ENCODE measurements at places on chromosomes 13 and 19.
A peak's percentile ranks its signal among the peaks of the same experiment; 100 is the strongest.

GRCh38 chr19:45103156-45103507 is 10.2 kb downstream of the PPP1R37 start:
- peak; percentile 61 for DNase-seq

DNA sequence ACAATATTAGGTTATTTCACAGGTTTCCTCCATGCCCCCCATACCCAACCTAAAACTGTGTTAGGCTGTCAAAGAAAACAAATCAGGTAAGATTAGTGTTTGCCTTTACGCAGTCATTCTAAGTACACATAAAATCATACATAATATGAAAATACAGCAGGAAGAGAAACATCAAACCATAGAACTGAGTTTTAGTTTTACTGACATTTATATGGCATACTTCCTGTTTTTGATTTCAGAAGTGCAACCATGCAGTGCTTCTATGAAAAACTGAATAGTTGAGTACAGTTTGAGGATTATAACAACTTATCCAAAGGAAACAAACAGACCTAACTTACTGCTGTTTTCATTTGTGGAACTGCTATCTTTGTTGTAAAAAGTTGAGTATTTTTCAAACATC is 91.3 kb downstream of the KCNRG start:
- no peak for DNase-seq

- no peak for DNase-seq
Measured at GRCh38 chr19:38741670-38742069, 2.6 kb downstream of the CAPN12 start.

- DNase-seq: no peak
Measured at GRCh38 chr13:55816976-55817601, 1323.6 kb upstream of the PRR20A start.

- DNase-seq: peak; percentile 90
Measured at GRCh38 chr19:48858984-48859710, 9.3 kb downstream of the PLEKHA4 start.

- DNase-seq: no peak
Measured at GRCh38 chr13:75263741-75264407, 218.1 kb downstream of the TBC1D4 start.

GRCh38 chr19:290372-291005 is 714 bp downstream of the PLPP2 start:
- peak; percentile 45 for DNase-seq

DNA sequence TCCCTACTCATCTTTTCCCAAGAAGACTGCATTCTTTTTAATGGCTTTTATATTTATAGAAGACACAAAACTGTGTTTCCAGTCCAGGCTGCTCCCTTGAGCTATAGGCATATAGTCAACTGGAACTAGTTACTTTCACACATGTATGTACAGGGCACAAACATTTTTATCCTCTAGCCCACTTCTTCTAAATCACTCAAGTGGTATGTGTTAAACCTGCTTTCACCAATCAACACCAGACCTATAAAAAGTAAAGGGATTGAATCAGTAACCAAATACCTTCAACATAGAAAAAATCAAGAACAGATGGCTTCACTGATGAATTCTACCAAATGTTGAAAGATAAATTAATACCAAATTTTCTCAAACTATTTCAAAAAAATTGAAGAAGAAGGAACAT is 584.2 kb upstream of the SLITRK1 start:
- DNase-seq: no peak

- no peak for DNase-seq
Measured at GRCh38 chr13:31538067-31539042, 201.0 kb upstream of the RXFP2 start.

- no peak for DNase-seq
Measured at GRCh38 chr13:34623331-34623730, 318.7 kb upstream of the NBEA start.

DNA sequence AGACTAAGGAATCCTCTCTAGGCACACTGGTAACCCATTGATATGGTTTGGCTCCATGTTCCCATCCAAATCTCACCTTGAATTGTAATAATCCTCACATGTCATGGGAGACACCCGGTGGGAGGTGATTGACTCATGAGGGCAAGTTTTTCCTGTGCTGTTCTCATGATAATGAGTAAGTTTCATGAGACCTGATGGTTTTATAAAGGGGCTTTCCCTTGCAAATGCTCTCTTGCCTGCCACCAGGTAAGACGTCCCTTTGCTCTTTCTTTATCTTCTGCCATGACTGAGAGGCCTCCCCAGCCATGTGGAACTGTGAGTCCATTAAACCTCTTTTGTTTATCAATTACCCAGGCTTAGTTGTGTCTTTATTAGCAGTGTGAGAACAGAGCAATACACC is 81.4 kb upstream of the GPC6 start:
- no peak for DNase-seq

DNA sequence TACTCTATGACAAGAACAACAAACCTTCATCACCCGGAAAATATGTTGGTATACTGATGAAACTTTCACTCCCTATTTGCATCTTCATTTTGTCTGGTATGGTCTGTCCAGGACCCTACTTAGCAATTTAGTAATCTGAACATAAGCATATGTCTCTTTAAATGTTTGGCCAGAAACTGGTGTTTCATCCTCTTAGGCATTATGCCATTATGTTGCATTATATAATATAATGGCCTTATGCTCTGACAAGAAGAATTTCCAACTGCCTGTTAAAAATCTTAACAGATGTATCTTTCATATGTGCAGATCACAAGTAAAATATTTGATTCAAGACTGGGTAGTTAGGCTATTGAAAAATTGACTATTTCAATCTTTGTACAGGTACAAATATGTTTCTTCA is 610.6 kb upstream of the PRR20A start:
- DNase-seq: no peak

DNA sequence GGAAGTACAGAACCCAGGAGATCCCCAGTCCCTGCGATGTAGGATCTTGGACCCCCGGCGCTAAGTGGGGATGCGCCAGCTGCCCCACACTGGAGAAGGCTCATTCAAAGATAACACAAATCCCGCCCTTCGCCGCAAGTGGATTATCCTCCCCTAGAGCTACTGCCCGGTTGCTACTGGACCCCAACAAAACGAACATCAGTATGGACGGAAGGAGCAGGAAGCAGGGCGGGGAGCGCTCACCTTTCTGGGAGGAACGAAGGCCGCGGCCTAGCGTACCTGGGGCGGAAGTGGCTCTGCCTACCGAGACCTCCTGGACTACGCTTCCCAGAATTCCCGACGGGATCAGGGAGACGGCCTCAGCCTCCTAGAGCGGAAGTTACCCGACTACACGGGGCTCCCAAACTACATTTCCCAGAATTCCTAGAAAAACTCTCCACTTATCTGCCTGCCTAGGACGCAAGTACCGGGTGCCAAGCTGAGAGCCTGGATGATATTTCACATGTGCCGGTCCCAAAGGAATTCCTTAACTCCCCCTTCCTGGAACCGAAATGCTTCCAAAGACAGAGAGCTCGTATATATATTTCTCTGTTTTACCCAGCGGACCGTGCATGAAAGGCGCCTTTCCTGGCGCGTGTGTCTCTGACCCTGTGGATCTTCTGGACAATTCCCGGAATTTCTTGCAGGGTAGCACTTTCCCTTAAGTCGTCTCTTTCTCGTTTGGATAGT is at the start of gene ZNF112:
ZNF112 (minus strand) TSS at position 298 of the 729 bp plus-strand sequence. CDS start 16,141 bp downstream, outside the sequence.
- DNase-seq: peak; percentile 4

DNA sequence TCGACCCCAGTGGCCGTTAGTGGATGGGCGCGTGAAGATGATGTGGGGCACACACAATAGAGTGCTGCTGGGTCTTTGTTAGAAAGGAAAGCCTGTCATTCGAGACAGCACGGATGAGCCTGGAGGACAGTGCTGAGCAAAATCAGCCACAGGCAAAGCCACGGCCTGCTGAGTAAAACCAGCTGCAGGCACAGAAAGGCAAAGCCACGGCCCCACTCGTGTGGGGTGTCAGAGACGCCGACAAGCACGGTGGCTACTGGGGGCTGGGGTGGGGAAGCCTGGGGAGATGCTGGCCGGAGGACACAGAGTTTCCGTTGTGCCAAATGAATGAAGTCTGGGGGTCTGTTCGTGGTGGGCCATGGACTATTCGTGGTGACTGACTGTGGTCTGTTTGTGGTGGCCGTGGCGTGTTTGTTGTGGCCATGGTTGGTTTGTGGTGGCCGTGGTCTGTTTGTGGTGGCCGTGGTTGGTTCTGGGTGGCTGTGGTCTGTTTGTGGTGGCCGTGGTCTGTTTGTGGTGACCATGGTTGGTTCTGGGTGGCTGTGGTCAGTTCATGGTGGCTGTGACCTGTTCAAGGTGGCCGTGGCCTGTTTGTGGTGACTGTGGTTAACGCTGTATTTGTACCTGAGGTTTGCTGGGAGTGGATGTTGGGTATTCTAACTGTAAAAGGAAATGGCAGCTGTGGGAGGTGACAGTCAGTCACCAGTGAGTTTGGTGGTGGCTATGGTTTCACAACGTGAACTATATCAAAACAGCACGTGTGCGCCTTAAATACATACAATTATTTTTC is 36.3 kb downstream of the MCF2L start:
- DNase-seq: no peak

GRCh38 chr13:34464011-34464410 is 478.1 kb upstream of the NBEA start:
- DNase-seq: no peak

GRCh38 chr19:51421229-51422052 is 4.0 kb upstream of the SIGLEC10 start:
- no peak for DNase-seq

- no peak for DNase-seq
Measured at GRCh38 chr13:83423381-83423780, 458.9 kb downstream of the SLITRK1 start.

DNA sequence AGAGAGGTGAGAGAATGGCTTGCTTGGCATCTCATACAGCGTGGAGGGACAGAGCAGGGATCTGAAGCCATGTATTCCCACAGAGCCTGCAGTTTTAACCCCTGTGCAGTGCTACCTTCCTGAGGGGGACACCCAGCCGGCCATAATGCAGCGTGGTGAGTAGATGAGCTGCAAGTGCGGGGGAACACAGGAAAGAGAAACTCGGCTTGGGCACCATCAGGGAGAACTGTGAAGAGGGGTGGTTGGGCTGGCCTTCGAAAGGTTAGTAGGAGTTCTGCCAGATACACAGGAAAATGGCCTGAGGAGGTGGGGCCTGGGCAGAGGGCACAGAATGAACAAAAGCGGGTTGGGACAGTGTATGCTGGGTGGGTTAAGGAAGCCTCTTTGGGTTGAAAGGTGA is 88.3 kb downstream of the SIPA1L3 start:
- DNase-seq: no peak

- DNase-seq: no peak
Measured at GRCh38 chr13:41563984-41564365, 106.6 kb downstream of the RGCC start.

GRCh38 chr19:7153022-7153421 is 83.5 kb downstream of the ZNF557 start:
- DNase-seq: no peak

DNA sequence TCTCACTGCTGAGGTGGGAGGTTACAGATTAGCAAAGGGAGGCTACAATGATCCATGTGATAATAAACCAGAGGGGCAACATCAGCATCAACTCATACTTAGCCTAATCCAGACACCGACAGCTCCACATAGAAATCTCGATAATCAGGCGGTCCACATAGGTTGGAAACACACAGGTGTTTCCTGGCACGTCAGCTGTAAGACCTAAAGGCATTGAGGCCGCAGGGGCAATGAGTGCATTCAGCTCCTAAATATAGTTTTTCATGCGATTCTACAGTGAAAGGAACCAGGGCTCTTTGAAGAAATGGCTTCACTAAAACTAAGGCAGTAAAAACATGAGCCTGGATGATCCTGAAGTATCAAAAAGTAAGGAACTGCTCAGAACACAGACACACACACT is 19.3 kb downstream of the PLPP2 start:
- DNase-seq: no peak

- DNase-seq: no peak
Measured at GRCh38 chr13:109419896-109420295, 366.5 kb downstream of the IRS2 start.

- DNase-seq: peak; percentile 75
Measured at GRCh38 chr13:30576528-30576927, 41.2 kb upstream of the USPL1 start.

Data from CD4-positive, alpha-beta T cell treated with Interleukin-6 for 4 hours (primary cell).